BJ (cell line): ENCODE measurements at places on chromosomes 6 and 20. TPM values are rescaled to one million over a fixed set of nuclear protein-coding genes. Genes with fewer than 3 reads are reported as not detected.

DNA sequence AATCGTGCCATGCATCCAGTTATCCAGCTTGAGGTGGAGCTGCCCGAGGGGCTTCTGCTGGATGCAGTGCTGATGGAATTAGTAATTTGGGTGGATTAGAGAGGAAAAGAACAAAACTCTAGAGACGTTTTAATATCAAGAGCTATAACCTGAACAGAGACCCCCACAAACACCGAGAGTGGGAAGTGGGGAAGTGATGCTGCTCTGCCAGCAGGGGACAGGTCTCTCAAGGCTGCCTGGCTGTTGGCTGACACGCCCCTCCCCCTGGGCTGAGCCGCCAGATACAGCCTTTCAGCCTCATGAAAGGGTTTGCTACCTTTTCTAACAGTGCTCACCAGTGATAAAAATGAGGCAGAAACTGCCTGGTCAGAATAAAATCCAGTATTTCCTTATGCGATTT lies 9.6 kb downstream of the LEMD2 start:
- no peak for DNase-seq

GRCh38 chr20:3045042-3045815 lies 623 bp upstream of the MRPS26 start:
- DNase-seq: peak; percentile 20

DNA sequence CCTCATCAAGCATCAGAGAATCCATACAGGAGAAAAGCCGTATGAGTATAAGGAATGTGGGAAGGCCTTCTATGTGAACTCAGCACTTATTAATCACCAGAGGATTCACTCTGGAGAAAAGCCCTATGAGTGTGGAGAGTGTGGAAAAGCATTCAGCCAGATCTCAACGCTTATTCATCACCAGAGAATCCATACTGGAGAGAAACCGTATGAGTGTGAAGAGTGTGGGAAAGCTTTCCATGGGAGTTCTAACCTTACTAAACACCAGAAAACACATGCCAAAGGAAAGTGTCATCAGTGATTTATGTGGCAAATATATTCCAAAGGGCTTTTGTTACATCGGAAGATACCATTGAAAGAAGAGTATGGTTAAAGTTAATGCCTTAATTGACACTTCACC lies 25.4 kb downstream of the ZKSCAN8 start:
- peak; percentile 68 for DNase-seq

DNA sequence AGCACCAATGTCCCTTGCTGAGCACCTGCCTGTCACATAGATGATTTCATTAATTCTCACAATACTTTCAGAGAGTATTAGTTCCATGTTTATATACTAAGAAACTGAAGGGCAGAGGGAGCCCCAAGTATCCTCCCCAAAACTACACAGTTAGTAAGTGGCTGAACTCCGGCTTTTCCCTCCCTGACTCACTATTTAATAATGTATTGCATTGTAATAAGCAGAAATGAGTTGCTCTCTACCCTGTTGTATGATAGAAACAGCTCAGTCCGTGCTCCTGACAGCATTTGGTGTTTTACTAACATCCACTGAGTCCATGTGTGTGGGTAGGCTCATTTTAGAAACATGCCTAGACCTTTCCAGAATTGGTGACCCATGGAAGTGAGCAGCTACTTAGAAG lies 76.8 kb downstream of the OLIG3 start:
- no peak for DNase-seq

DNA sequence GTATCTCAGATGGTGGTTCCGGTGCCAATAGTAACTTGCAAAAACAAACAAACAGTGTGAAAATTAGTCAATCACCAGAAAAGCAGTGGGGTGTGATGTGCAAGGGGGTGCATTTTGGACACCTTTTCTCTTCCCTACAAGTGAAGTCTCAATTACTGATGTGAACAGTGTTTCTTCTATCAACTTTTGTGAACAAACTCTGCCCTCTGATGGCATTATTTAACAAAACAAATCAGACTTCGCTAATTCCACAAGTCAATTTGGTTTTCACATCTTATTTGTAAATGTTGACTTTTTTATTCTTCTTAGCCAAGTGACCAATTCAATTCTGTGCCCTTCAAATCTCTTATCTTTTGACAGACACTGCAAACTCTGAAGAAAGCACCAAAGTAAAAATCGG lies 212.2 kb downstream of the UST start:
- DNase-seq: no peak

DNA sequence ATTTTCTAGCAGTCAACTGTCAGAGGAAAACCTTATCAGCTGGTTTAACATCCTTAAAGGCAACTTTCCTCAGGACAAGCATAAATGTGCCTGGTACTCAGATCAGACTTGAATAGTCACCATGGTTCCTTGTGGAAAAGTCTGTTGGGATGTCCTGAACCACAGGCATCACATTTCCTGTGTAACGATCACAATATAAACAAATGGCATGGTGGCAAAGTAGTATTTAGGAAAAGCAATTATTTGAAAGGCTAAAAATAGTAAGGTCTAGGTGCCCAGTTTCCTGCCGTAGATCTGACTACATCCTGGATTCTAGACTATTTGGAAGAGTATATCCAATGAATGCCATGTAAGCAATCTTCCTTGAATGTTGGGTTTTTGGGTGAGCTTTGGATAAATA lies 271.9 kb upstream of the AGPAT4 start:
- DNase-seq: no peak

- no peak for DNase-seq
These were observed 8.7 kb upstream of the GATA5 start for GRCh38 chr20:62484478-62484877.

DNA sequence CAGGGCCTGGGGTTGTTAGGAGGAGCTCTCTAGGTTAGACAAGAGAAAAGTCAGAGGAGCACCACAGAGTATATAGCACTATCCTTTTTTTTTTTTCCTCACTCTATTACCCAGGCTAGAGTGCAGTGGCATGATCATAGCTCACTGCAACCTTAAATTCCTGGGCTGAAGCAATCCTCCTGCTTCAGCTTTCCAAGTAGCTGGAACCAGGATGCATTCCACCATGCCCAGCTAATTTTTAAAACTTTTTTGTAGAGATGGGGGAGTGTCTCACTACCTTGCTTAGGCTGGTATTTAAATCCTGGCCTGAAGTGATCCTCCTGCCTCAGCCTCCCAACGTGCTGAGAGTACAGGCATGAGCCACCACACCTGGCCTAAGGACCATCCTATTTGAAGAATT lies 19.3 kb upstream of the AKIRIN2 start:
- DNase-seq: no peak

GRCh38 chr6:13241364-13241763 lies 87.0 kb downstream of the TBC1D7 start:
- no peak for DNase-seq

DNA sequence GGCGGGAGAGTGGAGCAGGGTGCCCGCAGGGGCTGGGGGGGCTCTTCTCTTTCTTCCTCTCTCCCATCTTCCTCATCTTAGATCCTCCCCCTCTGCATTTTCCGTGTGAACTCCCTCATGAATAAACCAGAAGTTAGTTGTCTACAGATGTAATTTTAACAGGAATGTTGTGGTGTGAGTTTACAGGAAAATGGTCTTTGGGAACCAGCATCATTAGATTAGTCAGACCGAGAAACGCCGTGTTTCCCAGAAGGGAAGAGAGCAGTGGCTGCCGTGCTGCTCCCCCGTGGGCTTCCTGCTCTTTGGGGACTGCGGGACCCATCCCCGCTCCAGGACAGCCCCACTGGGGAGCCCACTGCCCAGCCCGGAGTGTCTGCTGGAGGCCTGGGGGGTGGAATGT lies 3.4 kb downstream of the MYT1 start:
- DNase-seq: no peak

GRCh38 chr20:60053125-60053817 lies 95.0 kb downstream of the CDH26 start:
- DNase-seq: no peak

GRCh38 chr20:23639490-23639958 lies 1.8 kb upstream of the CST3 start:
- DNase-seq: no peak

DNA sequence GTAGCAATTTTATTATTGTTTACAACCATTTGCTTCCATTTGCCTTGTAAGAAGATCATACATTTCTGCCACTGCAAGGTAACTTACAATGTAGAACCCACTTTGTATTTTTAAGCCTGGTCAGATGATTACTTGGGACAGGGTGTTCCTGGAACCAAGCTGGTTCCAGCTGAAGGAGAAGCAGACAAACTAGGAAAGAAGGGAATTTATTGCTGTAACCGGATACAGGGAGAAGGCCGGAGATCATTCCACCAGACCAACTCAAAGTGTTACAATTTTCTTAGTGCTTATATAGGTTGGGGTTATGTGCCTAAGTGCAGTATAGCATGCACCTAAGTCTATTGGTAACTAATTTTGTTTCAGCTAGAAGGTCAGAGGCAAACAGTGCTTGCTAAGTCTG lies 104.4 kb downstream of the MANEA start:
- DNase-seq: no peak

DNA sequence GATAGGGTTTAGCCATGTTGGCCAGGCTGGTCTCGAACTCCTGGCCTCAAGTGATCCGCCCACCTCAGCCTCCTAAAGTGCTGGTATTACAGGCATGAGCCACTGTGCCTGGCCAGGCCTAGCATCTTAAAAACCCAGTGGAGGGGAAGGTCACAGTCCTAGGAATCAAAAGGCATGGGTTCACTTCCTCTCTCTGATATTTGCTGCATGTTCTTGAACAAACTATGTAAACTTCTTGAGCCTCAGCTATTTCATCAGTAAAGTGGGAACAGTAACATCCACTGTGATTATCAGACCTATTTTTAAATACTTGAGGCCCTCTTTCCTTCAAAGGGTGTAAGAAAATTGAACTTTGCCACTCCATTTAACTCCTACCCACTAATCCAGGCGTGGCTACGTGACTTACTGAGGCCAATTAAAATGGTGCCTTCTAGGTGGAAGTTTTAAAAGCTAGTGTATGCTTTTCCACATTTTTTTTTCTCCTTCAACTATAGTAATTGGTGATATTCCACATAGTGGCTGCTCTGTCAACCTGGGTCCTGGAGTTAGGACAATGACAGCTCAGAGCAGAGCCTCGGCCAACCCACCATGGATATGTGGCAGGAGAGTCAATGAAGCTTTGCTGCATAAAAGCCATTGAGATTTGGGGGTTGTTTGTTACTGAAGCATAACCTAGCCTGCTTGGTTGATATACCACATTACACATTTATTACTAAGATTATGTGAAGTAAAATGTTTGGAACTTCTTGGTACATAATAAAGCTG lies 32.2 kb upstream of the IER3 start:
- DNase-seq: no peak

DNA sequence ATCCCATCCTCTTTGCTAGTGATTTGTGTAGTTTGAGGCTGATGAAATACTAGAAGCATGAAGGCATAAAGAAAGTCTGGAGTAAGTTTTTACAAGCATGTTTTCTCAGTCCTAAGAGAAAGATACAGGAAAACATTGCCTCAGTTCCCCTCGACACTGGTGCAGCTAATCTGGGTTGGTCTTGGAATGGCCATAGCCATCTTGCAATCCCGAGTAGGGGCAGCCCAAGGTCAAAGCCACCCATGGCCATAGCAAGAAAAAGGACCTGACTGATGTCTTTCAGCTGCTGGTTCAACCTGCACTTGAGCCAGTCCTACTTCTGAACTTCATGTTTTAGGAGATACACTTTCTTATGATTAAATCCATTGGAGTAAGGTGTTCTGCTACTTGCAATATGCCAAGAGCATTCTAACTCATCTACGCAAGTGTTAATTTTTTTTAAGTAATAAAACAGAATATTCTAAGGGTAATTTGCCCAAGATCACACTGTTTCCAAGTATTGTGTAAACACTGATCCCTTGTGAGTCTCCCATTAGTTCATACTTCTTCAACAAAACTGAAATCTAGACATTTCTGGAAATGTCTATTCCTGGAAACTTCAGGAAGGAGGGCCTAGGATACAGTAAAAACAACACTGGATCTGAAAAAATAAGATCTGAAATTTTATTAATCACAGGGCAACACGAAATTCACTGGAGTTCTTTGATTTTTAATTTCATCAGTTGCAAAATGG lies 108.9 kb downstream of the MAP3K5 start:
- DNase-seq: no peak

DNA sequence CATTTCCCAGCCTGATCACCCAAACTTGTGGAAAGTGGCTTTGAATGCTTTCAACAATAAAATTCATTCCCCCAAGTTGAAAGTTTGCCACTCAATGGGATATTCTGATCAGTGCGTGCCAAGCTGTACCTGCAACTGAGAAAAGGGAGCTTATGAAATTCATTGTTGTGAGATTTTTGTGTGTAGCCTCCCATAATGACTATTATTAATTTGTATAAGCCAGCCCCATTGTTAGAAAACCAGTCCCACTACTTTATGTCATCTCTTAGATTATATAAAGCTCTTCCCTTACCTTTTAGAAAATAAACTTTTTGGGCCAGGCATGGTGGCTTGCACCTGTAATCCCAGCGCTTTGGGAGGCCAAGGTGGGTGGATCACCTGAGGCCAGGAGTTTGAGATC lies 15.9 kb downstream of the IL20RA start:
- DNase-seq: no peak

DNA sequence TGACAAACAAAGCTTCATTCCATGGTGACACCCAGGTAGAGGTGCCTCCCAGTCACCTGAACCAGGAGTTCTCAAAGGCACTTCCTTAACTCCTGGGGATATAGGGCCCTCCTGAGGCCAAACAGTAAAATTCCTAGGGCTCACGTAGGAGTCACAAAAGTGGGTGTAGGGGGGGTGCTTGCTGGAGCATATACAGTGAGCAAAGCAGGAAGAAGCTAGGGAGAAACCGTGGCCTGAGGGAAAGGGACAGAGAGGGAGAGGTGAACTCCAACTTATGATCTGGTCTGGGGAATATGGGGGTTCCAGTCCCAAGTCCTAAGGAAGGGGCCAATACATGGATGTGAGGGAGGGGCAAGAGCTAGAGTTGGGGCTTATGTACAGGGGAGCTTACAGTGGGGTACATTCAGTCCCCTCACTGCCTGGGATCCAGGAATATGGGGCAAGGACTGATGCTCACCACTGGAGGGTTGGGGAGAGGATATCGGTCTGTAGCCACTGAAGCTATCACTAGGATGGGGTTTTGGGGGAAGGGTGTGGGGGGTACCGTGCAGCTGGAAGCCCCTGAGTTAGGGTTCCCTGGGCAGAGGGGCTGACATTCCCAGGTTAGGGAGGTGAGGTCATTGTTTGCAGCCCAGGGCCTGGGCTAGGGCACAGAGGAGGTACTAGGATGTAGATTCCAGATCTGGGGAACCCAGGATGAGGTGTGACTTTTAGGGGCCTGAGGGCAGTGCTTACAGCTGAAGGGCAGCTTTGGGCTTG lies 950 bp downstream of the PEDS1 start:
- no peak for DNase-seq

HINT3 gene
- 1.3 and 3.1 TPM in 2 replicates for polyA plus RNA-seq

CST2 gene
- polyA plus RNA-seq: not detected in 2 replicates

FERMT1 gene
- polyA plus RNA-seq: 0.53 and 1.1 TPM in 2 replicates

MED23 gene
- polyA plus RNA-seq: 16.5 and 28.5 TPM in 2 replicates
